GM04504 (cell line): ENCODE measurements at places on chromosomes 5 and 9.

- no peak for DNase-seq
These were observed 482 bp downstream of the TESK1 start for GRCh38 chr9:35605351-35606137.

- DNase-seq, result no peak
These were observed 33.7 kb upstream of the TXN start for GRCh38 chr9:110290001-110290400.

GRCh38 chr5:150497274-150497988 is 10.5 kb upstream of the NDST1 start:
- peak; percentile 83 for DNase-seq

DNA sequence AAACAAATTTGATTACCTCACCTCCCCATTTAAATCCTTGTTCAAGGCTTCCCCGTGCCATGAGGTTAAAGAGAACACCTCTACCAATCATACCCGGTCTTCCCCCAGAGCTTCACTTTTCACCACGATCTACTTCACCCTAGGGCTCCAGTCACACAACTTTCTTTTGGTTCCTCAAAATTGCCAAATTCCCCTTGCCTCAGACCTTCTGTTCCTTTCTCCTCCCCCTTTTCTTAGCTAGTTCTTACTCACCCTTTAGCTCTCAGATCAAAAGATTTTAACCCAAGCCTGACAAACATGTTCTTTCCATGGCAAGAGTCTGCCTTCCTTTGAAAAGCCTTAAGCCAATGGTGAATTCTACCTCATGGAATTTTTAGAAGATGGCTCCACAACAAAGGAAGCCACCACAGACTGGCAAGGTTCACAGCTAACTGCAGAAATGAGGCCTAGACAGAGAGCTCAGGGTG is 56.7 kb downstream of the MAPKAP1 start:
- DNase-seq, result no peak

DNA sequence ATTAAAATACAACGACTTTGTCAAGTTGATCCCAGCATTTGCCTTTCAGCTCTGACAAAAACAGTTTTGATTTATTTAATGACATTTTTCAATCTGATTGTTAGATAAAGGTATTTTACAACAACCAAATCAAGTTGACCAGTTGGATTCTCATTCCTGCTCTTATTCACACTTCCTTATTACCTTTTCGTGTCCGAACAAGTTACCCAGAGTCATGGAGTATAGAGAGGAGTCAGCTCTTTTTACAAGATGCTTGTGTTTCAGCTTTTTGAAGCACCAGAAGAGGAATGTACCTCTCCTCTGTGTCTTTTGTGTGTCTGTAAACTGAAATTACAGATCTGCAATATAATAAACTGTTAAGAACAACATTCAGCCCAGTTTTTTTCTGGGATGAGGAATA is 151.3 kb upstream of the TMEM161B start:
- no peak for DNase-seq

GRCh38 chr9:35158501-35159280 is 3.1 kb upstream of the UNC13B start:
- no peak for DNase-seq

- no peak for DNase-seq
These were observed 124.4 kb downstream of the WDR41 start for GRCh38 chr5:77367741-77368140.

DNA sequence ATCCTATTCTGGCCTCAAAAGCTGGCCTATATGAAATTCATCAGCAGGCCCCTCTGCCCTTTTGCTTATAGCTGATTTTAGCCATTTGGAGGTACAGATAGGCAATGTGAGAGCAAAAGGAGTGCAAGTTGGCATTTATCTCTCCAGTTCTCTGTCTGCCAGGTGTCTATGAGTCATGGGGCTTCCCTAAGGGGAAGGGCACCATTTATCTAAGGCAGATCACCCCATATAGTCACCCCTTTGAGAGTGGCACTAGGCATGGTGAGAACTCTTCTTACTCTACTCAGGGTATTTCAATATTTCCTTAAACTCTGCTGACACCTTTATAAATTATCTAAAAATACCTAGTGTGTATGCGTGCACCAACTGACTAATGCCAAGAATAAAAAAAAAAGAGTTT is 314.7 kb upstream of the CDH6 start:
- no peak for DNase-seq

- no peak for DNase-seq
These were observed 92.4 kb downstream of the UNC13B start for GRCh38 chr9:35254237-35254636.

DNA sequence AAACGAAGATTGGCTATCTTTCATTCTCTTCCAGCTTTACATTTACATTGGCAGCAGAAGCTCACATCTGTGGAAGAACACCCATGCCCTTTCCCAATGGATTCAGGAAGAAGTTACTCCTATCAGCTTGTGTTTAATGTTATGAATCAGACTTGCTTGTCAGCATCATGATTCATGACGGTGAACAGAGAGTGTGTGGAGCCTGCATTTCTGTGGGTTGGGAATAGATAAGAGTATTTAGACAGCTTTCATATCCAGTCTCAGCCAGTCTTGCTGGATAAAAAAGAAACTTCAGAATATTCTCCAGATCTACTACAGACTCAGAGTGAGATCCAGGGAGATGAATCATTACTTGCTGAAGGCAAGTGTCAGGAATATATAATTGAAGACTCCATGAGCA is 812.9 kb upstream of the ZNF608 start:
- peak; percentile 21 for DNase-seq

GRCh38 chr5:69492923-69493395 is 369 bp downstream of the OCLN start:
- DNase-seq, result no peak

DNA sequence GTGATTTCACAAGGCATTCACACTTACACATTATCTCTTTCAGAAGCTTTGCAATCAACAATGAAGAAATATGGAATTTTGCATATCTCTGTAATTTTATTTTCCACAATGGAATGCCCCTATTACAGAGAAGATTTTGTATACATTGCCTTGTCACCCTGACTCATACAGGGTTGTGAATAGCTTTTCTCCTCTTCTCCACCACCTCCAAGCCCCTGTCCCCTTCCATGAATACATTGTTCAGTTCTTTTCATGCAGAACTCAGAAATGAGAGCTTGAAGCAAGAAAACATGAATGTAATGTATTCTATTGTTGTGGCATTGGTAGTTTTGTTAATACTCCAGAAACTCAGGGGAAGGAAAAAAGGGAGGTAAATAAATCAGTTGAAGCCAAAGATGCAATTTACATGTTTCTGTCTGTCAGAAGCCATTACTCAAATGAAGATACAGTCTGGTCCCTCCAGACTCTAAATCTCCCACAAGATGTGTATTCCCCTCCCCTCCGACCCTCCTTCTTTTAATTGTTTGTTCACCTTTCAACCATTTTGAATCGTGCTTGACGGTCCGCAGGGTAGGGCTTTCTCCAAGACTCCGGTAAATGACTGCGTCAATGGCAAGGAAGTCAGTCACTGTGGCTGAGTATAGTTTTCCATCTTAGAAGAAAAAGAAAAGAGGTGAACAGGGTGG is 86.1 kb downstream of the SEMA6A start:
- DNase-seq, result no peak

DNA sequence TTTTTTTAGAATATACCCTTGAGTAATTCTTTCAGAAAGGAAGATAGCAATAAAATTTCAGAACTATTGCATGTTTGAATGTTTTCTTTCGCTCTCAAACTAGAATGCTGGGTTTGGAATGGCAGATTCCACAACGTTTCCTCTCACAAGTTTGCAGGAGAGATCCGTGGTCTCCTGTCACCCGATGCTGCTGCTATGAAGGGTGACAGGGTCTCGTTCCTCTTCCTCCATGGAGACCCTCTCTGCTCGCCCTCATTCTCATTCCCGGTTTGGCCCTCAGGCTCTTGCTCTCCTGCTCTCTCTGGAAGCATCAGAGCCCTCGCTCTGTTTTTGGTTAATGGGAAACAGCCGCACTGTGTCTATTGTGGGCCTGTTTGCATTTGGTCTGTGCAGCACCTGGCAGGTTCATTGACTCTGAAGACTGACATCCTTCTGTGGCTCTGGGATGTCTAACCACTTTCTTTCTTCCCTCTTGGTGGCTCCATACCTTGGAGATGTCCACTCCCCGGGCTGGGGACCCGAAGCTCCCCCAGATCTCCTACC is 12.6 kb upstream of the FAM163B start:
- no peak for DNase-seq

GRCh38 chr9:74963056-74963455 is 10.3 kb upstream of the C9orf40 start:
- DNase-seq, result no peak

GRCh38 chr9:73059247-73059646 is 92.4 kb upstream of the ANXA1 start:
- no peak for DNase-seq

- DNase-seq, result no peak
These were observed 364.7 kb upstream of the IRX1 start for GRCh38 chr5:3230941-3231340.
